ENCODE measurements at places on chromosomes 1 and 21. TPM values are rescaled to one million over a fixed set of nuclear protein-coding genes. Genes with fewer than 3 reads are reported as not detected.
A peak's percentile ranks its signal among the peaks of the same experiment; 100 is the strongest.

GRCh38 chr1:85314726-85315125, 38.3 kb upstream of the BCL10 start:
- no peaks in the 10 kb centered on the region for H3K27me3 ChIP-seq
- no peak for DNase-seq
- H3K4me3 ChIP-seq = no peak overlapping the region
- peaks cover 17% of the 10 kb centered on the region for H3K4me1 ChIP-seq
- peak overlapping the region; percentile 10 for H3K27ac ChIP-seq

GRCh38 chr1:175820456-175821025, 77.1 kb upstream of the TNR start:
- H3K36me3 ChIP-seq = no peaks in the 10 kb centered on the region
- DNase-seq = no peak
- H3K27me3 ChIP-seq = no peaks in the 10 kb centered on the region
- no peaks in the 10 kb centered on the region for H3K4me1 ChIP-seq
- H3K4me3 ChIP-seq = no peak overlapping the region
- no peak overlapping the region for H3K27ac ChIP-seq

- no peaks in the 10 kb centered on the region for H3K4me1 ChIP-seq
- H3K27me3 ChIP-seq = no peaks in the 10 kb centered on the region
Observed at GRCh38 chr1:154807048-154807591, 63.0 kb downstream of the KCNN3 start.

GRCh38 chr1:225201447-225201846, 226.4 kb downstream of the LBR start:
- H3K27ac ChIP-seq = no peak overlapping the region
- no peaks in the 10 kb centered on the region for H3K27me3 ChIP-seq
- no peaks in the 10 kb centered on the region for H3K4me1 ChIP-seq
- DNase-seq = no peak
- no peak overlapping the region for H3K4me3 ChIP-seq

- H3K4me3 ChIP-seq = no peak overlapping the region
- no peaks in the 10 kb centered on the region for H3K36me3 ChIP-seq
- H3K27me3 ChIP-seq = no peaks in the 10 kb centered on the region
- DNase-seq = no peak
- H3K4me1 ChIP-seq = no peaks in the 10 kb centered on the region
Observed at GRCh38 chr1:114334297-114334696, 176.7 kb downstream of the TRIM33 start.

DNA sequence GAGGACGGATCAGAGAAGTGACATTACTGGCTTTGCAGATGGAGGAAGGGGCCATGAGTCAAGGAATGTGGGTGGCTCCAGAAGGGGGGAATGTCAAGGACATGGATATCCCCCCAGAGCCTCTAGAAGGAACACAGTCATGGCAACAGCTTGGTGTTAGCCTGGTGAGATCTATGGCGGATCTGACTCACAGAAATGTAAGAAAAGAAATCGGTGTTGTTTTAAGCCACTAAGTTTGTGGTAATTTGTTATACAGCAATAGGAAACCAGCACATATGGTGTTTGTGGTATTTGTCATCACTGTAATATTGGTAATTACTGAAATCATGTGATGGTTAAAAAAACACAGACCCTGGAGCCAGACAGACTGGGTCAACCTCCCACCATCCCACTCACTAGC, 236.2 kb downstream of the SETD4 start:
- no peak overlapping the region for H3K4me3 ChIP-seq
- H3K27me3 ChIP-seq = no peaks in the 10 kb centered on the region
- H3K4me1 ChIP-seq = peaks cover 14% of the 10 kb centered on the region
- DNase-seq = no peak
- H3K36me3 ChIP-seq = no peaks in the 10 kb centered on the region

The ETS2 gene
- total RNA-seq = 84.4 TPM

DNA sequence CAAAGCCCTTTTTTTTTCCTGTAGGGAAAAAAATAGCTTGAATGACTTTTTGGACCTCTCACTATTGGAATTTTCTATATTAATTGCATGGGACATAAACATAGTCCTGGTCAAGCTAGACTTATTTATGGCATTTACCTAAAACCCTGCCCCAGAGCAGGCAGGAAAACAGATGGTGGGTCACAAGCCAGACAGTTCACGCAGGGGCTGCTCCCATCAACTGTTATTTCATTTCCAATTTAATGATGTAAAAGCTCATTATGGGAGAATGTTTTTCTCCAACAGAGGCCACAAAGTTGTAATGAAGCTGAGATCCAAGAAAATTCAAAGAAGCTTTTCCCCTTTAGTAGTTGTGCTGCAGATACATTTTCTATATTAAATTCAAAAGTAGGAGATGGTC, 99.2 kb downstream of the SGIP1 start:
- no peak for DNase-seq
- no peaks in the 10 kb centered on the region for H3K27me3 ChIP-seq
- H3K36me3 ChIP-seq = no peaks in the 10 kb centered on the region

The DNM3 gene
- 2.4 TPM for total RNA-seq

- H3K4me1 ChIP-seq = no peaks in the 10 kb centered on the region
- no peak overlapping the region for H3K27ac ChIP-seq
- no peaks in the 10 kb centered on the region for H3K36me3 ChIP-seq
- no peak overlapping the region for H3K4me3 ChIP-seq
Observed at GRCh38 chr1:97632776-97633175, 288.1 kb downstream of the DPYD start.

All from esophagus squamous epithelium (tissue), 5 donors.